ENCODE measurements at places on chromosomes 3 and 15.

- DNase-seq = peak; percentile 78
Measured at GRCh38 chr3:16884748-16885592, at the start of gene PLCL2. Gene PLCL2, plus strand, starts transcription at chr3:16884955. Its CDS starts 85 bp downstream, at chr3:16885040.

- DNase-seq = no peak
Measured at GRCh38 chr3:168620854-168621253, 525.1 kb upstream of the GOLIM4 start.

DNA sequence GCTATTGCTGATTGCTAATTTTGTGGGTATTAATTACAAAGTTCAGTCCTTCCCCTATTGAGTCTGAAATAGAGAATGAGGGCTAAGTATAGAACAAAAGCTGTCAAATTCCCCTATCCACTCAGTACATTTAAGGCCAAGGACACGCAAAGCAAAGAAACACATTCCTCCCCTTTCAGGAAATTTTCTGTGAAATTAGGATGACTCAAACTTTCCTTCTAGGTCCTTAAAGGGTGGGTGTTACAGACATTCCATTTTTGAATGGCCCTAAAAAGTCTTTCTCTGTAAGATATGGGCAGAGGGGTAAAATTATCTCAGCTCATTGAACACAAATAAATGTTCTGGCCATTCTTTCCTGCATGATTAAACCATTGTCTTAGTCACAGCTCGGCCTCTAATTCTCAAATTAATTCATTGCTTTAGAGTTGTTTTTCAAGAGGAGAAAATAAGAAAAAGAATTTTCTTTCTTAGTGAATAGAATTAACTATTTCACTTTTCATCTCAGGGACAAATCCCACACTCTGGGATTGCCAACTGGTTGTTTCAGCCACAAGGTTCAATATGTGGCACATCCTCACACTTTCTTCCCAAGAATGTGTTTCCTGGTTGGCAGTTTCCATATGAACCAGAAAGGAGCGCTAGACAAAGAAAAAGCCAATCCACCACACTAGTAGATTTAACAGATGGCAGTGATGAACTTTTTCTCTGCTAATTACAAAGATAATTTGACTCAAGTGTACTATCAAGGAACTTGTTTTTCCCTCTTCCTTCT, 424.1 kb downstream of the ZNF385D start:
- DNase-seq = no peak

- DNase-seq = no peak
Measured at GRCh38 chr3:194240766-194241165, 104.8 kb downstream of the HES1 start.

- DNase-seq = no peak
Measured at GRCh38 chr3:156513619-156514018, 41.3 kb downstream of the SSR3 start.

- DNase-seq = no peak
Measured at GRCh38 chr3:28268989-28269388, 27.6 kb downstream of the CMC1 start.

GRCh38 chr15:90074023-90074422, 28.2 kb downstream of the IDH2 start:
- no peak for DNase-seq
